ENCODE measurements at places on chromosomes 6 and 20.

DNA sequence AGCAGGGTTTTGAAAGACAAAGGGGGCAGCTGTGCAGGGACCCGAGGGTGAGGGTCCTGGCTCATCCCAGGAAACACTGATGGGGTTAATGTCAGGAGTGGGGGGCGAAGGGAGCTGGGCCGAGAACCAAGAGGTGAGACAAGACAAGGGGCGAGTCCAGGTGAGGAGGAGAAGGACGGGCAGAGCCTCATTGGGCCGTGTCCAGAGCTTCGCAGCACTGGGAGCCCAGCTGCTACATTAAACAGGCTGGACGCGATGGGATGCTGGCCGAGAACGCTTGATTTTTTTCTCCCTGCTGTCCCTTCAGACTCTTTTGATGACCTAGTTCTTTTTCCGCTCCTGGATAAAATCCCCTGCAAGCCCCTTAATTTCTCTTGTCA is 172.8 kb upstream of the SNX9 start:
- no peak for DNase-seq

GRCh38 chr20:51340451-51340840 is 202.1 kb downstream of the NFATC2 start:
- no peak for DNase-seq

DNA sequence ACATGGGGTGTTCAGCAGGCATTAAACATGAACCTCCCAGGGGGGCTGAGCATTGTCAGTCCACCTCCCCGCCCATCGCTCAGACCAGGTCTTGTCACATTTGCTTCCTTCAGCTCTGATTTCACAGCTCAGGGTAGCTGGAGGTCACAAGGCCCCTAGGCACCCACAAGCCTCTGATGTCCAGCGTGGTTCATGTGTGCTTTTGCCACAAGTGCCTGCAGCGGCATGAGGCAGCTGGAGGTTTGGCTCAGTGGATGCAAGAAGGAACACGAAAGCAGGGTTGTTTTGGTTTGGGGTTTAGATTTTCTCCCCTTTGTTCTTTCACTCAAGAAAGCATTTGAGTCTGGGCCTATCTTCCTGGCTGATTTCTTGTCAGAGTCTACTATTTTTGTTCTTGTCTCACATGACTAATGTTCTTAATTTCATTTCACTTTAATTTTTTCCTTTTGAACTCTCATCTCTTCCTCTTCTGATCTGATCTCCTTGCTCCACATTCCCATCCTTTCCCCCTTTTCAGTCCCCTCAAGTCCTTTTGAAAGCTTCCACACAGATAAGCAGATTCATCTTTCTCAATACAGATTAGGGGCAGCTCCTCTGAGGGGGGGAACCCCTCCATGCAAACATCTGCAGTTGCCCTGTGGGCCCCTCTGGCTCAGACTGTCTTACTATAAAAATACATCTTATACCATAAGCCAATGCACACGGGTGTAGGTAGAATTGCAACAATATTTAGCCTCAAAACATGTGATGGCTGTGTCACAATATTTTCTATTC is 68.1 kb upstream of the CEP85L start:
- DNase-seq, result no peak

DNA sequence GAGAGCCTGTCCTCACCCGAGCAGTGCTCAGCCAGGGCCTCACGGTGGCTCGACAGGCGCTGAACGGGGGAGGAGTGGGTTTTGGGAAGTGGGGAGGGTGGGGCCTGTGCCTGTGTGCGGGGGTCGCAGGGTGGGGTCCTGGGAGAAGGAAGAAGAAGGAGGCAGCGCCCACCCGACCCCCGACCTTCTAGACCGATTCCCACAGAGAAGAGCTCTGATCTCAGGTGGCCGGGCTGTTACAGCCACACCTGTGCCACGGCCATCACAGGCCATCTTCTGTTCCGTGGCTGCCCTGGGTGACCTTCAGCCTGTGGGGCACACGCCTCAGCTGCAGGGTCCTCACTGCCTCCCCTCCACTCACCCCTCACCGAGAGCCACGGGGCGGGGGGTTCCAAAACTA is 41.4 kb upstream of the GATA5 start:
- no peak for DNase-seq

- no peak for DNase-seq
Measured at GRCh38 chr6:28948782-28949486, 25.1 kb upstream of the TRIM27 start.

GRCh38 chr20:53736757-53737395 is 143.2 kb upstream of the ZNF217 start:
- DNase-seq, result no peak

DNA sequence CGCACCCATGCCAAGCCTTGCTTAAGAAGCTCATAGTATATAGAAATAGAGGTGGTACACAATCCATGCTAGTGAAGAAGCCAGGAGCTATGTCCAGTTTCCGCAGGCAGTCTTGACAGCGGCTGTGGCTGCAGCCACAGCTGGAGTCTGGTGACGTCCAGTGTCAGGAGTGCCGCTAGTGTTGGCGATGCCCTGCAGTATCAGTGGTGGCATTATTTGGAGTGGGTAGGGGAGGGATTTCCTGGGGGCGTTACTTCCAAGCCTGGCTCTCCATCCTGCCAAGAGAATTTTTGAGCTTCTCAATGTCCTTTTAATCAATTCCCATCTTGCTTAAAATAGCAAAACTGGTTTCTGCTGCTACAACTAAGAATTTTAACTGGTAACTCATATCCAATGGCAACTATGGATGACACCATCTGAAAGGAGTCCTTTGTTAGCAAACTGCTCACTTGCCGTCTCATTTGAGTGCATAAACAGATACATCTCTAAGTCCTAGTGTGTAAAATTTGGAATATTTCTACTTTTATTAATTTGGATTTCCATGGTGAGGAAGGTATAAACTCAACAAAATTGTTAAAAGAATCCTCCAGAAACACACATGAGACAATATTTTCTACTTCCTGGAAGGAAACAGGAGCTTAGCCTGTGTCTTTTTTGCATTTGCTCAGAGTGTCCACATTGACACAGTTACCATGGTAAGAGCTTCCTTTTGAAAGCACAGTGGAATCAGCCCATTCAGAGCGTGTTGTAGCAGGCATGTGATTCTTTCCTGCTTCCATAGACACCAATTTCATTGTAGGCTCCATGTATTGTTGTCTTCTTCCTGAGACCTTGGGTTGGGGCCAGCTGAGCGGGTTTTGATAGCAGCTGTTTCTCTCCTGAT is 44.6 kb upstream of the PXDC1 start:
- no peak for DNase-seq

GRCh38 chr20:33079259-33079658 is at the start of gene BPIFB4:
BPIFB4 (plus strand) TSS chr20:33079643; CDS start chr20:33081527, 1,884 bp downstream.
- no peak for DNase-seq

- DNase-seq, result no peak
Measured at GRCh38 chr6:130811932-130812331, 15.3 kb upstream of the SMLR1 start.

- no peak for DNase-seq
Measured at GRCh38 chr6:126770176-126770575, 348.3 kb upstream of the RSPO3 start.

GRCh38 chr6:44297063-44298038 is 15.8 kb downstream of the AARS2 start:
- DNase-seq, result no peak

DNA sequence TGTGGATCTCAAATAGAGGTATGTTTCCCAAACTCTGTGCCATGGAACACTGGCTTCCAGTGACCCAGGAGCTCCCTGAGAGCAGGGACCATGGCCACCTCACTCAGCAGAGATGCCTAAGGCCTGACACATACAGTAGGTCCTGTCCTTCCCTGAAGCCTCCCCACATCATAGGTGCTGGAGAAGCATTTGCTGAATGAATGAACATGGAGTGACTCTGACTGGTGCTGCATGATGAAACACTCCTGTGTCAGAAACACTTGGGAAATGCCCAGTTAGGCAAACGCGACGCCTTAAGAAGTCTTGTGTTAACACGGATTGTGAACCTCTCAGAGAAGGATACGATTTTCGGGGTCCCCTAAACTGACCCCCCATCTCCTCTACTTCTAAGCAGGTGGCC is 14.3 kb downstream of the SLA2 start:
- DNase-seq, result no peak

GRCh38 chr6:117478853-117479231 is 3.6 kb upstream of the DCBLD1 start:
- no peak for DNase-seq

GRCh38 chr6:135094403-135094821 is 39.8 kb upstream of the HBS1L start:
- no peak for DNase-seq

- DNase-seq, result no peak
Measured at GRCh38 chr20:1440024-1440423, 26.6 kb downstream of the NSFL1C start.

DNA sequence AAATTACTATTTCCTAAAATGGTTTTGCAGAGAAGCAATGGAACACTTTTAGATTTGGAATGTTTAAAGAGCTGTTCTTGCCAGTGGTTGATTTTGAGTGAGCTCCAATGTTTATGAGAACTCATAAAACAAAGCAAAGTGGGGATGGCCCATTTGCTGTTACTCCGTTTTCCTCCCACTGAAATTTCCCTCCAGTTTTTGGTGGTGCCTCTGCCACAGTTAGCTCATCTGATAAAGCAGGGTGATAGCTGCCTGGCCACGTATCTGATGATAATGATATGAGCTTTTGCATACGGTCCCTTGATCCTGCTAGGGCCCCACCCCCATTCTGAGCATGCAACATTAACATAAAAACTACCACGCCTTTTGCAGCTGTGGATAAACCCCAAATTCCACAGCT is 10.4 kb downstream of the CD83 start:
- no peak for DNase-seq

DNA sequence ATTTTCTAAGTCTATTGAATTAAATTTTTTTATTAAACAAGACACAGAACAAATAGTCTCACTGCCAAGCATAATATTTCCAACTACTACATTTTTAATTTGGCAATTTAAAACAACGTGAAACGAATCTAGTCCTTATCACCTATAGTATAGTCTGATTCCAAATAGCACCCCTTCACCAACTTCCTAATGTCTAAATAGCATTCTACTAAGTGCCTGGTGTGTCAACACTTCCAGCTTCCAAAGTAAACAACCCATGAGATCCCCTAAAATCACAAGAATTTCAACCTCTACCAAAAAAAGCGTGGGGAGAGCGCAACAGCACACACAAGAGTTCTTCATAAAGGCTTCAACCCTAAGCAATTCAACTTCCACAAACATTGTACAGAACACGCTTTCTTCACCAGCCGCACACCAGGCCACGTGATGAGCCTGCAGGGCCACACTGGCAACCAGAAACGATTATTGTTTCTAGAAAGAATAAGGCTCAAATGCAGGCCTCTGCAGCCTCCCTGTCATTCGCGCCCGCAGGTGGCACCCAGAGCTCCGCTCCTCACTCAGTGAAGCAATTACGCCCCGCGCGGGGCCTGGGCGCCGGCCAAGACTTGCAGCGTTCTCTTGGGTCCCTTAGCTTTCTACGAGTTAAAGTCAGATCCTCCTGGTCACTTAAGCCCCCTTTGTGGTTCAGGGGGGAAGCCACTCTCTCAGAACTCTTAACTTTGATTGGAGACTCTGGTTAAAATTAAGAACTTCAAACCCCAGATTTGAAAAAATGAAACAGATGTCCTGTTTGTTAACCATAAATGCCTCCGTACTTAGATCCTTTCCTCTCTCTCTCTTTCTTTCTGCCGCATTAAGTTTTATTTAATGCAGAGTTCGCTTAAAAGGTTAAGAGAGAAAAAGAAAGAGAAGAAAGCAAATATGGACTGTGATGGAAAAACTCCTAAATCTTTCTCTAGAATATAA is 18.3 kb downstream of the SIM1 start:
- no peak for DNase-seq

DNA sequence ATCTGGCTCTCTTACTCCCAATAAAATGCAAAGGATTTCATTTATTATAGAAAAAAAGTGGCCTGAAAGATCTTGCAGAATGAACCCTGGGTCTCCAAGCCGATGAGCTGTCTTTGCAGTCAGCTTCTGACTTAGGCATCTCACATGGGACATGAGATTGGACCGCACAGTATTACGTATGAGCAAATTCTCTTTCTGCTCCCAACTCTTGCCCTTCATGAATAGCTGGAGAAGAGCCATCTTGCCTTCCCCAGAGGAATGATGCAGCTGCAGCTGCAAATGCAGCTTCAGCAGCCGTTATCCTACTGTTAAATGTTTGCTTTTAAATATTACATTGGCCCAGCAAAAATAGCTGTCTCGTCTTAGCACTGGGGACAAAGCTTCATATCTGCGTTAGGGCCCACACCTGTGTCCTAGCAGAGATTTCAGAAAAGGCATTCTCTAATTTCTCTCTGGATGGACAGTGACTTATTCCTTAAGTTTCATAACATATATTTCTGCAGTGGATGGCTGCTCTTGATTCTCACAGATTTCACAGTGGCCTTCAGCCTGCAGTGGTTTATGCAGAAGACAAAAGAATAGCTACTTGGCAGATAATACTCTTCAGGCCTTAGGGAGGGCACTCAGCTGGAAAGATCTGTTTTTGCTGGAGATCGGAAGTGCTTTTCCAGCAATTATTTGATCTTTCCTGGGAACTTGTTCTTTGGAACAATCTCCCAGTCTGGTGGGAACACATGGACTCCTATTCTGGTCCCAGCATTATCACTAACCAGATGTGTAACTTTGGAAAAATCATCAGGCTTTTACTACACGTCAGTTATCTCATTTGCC is 129.2 kb downstream of the FYN start:
- no peak for DNase-seq

DNA sequence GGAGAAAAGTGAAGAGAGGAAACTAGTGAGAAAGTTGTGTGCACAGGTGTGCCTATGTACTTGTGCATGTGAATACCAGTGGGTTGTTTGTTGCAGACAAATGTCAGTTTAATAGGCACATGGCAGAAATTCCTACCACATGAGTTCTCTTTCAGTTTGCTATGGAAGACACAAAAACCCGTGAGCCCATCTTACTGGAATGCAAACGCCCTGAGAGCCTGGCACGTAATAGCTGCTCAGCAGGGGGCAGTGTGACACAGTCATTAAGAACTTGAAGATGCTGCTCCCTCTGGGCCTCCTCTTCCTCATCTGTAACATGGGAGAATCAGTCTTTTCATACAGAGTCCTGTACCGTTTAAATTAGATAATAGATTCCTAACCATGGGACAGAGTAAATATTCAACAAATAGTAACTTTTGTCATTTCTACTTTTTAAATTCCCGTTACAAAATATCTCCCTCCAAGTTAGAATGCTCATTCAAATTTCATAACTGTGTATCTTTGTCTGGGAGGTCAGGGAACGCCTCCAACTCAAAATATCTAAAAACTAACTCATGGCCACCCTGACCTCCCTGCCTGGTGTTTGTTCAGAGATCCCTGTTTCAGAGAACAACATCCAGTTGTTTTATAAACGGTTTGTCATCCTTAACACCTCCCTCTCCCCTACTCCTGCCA is 802.9 kb downstream of the MAFB start:
- DNase-seq, result no peak

DNA sequence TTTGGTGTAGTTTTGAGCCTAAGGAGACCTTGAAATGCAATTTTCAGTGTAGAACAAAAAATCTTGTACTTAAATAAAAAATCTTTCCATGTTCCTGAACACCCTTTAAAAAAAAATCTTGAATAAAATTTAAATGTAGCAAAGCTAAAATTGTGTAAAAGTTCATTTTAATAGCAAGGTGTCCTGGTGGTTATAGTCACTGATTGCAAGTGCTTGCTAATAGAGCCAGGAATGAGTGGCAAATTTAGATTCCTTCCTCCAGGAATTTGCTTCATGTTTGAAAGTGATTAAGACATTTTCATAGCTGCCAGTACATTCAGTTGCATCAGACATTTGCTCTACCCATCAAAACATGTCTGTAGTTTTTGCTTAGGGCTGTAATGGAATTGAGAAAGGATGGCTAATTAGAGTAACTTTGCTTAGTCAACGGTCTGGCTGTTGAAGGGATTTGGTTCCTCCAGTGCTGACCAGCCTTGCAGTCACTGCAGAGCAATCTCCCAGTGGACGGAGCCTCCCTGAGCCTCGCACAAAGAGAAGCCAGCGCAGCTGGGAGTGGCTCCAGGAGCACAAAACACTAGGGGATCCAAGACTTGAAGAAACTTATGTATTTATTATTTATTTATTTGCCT is 36.5 kb downstream of the AKAP12 start:
- no peak for DNase-seq
